IMR-90 (cell line): ENCODE measurements at places on chromosomes 4 and X. TPM values are rescaled to one million over a fixed set of nuclear protein-coding genes. Genes with fewer than 3 reads are reported as not detected.

The PNMA5 gene
- not detected in 2 replicates for total RNA-seq

The SLBP gene
- 66.1 and 85.5 TPM in 2 replicates for total RNA-seq

The AKAP17A gene
- 9.0 and 10.6 TPM in 2 replicates for total RNA-seq

The CXCL11 gene
- under 0.01 TPM in 2 replicates for total RNA-seq

The RAB41 gene
- total RNA-seq = not detected in 2 replicates

The ATOH1 gene
- total RNA-seq = not detected in 2 replicates

The NAA11 gene
- total RNA-seq = not detected in 2 replicates

The HS6ST2 gene
- total RNA-seq = not detected in 2 replicates

The GABRA4 gene
- total RNA-seq = 1.7 and 1.8 TPM in 2 replicates

The IL2RG gene
- not detected in 2 replicates for total RNA-seq

The LRBA gene
- total RNA-seq = 48.6 and 51.6 TPM in 2 replicates

The ARX gene
- total RNA-seq = not detected in 2 replicates

The STARD8 gene
- 1.6 and 1.7 TPM in 2 replicates for total RNA-seq

The GIMD1 gene
- total RNA-seq = not detected in 2 replicates

The ADD1 gene
- total RNA-seq = 117 and 122 TPM in 2 replicates

The SSX3 gene
- not detected in 2 replicates for total RNA-seq

The TCP11X2 gene
- not detected in 2 replicates for total RNA-seq

The GLUD2 gene
- 1.4 and 1.6 TPM in 2 replicates for total RNA-seq

The CLDN2 gene
- total RNA-seq = not detected in 2 replicates

The MAGEC1 gene
- total RNA-seq = not detected in 2 replicates

The PCDH19 gene
- total RNA-seq = not detected in 2 replicates

The RNF128 gene
- 4.8 and 6.4 TPM in 2 replicates for total RNA-seq

The ARSJ gene
- total RNA-seq = 126 and 143 TPM in 2 replicates

The DCUN1D4 gene
- 37.8 and 44.3 TPM in 2 replicates for total RNA-seq
